ENCODE measurements at places on chromosomes 5 and 9.
A peak's percentile ranks its signal among the peaks of the same experiment; 100 is the strongest.

DNA sequence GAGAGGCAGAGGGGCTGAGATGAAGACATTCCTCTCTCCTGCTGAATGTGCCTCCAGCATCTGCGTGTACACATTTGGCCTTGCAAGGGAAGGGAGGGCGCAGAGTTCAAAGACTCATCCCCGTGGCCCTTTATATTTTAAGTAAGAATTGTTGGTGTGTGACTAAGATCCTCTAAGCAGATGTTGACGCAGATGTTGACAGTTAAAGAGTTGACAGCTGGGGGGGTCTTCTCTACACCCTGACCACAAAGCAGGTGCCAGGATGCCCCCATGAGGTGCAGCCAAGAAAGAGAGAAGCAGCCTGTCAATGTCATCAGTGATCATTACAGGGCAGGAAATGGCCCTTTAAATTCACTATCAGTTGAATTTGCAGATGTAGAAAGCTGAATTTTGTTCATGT lies 262.9 kb downstream of the IRX1 start:
- DNase-seq, result no peak

DNA sequence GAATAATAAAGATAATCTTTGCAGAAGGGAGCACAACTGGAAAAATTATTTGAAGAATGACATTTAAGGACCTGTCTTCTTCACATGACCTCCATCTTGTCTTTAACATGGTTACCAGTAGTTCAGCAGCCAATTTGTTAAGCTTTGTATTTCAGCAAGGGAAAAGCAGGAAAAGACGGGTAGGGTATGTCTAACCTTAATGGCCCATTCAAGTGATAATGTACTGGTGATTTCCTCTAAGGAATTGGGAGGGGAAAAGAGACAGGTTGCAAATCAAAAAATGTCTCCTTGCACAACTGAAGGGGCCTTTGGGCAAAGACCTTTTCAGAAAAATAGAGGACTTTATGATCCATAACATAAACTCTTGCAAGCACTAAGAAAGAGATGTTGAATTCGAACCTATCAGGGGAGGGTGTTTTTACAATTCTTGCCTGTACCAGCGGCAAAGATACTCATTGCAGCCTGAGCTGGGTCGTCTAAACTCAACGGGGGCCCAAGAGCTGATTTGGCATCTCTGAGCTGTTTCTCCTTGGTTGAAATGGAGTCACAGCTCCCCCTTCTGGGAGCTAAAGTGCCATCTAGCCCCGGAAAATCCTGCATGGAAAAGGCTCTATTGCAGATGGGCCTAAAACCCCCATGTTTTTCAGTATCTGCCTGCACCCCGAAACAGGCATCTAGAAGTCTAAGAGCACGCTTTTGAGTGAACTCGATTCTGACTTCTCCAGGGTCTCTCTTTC lies 3.8 kb downstream of the BRINP1 start:
- DNase-seq, result no peak

DNA sequence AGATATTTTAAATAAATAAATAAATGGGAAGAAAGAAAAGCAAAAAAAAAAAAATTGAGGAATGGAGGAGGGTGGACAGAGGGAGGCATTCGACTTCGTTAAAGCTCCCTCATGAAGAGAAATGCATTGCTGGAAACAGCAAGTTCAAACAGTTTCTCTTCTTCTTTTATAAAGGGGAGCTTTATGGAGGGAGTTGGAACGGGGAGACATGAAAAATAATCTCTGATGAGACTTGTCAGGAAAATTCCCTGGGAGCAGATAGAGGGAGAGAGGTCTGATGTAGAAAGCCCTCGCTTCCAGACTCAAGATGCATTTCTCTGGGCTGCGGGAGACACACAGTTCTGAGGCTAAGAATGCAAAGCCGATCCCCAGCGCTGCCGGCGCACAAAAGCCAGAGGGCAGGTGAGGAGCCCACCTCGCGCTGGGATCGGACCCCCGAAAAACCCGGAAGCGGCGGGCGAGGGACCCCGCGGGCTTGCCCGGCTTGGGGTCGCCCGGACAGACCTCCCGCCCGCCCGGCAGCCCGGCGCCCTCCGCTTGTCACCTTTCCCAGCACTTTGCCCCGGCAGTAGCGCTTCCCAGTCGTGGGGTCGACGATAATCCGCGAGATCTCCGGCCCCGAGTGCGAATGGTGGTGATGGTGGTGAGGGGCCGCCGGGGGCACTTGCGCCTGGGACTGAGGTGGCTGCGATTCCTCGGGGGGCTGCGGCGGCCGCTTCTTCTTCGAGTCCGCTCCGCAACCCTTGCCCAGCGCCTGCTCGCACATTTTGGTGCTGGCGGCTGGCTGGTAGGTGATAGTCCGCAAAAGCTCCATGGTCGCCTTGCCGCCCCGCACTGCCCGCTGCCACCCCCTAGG lies 512 bp downstream of the PLK2 start:
- DNase-seq, result peak; percentile 8

DNA sequence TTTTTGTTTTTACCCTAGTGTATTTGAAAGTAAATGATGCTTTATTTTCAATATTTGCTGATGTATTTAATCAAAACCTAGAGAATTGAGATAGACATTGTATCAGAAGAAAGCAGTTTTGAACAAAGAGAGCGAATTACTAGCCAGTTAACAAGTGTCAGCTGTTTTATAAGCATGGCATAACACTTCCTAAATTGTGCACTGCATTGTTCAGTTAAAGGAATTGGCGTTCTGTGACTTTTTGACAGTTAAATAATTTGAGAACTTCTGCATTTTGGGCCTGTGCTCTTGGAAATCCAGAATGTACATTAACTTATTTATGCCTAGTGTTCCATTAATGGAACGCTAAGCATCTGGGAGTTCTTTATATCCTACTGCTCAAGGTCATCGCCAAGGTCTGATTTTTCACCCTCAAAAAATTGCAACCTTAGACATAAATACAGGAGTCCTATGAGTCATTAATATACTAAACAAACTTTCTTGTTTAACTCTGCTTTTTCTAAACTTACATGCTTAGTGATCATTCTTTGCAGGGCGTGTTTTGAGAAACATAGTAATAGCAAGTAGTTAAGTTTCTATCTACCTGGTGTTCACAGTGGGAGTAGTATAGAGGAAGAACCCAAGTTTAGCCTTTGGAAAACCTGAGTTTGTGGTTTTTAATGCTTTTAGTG lies 31.1 kb downstream of the RASA1 start:
- no peak for DNase-seq

DNA sequence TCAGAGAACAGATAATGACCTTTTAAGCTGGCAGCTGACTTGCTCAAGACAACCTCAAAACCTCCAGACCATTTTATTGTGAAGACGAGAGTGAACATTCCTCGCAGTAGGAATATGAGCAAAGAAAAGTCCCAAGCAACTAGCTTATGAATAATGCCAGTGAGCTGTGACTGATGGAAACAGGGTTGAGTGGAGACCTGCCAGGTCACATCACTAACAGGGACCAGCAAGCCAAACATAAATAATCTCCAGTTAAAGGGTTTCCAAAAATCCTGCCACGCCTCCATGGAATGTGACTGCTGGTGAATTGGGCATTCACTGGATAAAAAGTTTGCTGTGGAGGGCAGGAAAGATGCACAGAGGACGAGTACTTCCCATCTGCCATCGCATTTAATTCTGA lies 185.4 kb downstream of the CRB2 start:
- no peak for DNase-seq

DNA sequence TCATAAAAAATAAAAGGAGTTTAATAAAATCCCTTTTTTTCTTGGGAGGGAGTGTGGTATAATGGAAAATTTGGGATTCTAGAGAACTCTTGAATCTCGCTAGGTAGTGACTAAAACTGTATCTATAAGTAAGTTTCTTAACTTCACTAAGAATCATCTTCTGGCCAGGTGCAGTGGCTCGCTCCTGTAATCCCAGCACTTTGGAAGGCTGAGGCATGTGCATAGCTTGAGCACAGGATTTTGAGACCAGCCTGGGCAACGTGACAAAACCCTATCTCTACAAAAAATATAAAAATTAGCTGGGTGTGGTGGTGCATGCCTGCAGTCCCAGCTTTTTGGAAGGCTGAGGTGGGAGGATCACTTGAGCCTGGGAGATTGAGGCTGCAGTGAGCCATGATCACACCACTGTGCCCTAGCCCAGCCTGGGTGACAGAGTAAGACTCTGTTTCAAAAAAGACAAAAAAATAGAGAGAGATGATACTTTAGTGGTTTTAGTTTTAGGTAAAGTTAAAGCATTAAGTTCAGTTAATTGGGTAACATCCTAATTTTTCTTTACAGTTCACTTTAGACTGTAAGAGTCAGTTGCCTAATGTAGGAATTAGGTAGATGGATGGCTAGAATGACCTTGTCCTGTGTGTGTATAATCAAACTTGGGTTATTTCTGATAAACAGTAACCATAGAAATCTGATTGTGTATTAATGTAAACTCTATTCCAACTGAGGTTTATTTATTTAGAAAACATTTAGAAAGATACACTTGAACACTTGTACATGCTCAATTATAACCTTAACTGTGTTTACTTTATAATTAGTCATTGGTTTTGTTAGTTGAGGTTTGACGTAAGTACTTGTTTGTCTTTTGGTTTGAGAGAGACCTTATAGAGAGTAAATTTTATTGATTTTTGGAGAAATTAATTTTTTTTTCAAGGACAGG lies 17.8 kb downstream of the UNC13B start:
- no peak for DNase-seq

- no peak for DNase-seq
Observed at GRCh38 chr5:53331463-53331862, 149.0 kb upstream of the FST start.

- no peak for DNase-seq
Observed at GRCh38 chr9:112422417-112423148, 42.7 kb downstream of the HSDL2 start.

DNA sequence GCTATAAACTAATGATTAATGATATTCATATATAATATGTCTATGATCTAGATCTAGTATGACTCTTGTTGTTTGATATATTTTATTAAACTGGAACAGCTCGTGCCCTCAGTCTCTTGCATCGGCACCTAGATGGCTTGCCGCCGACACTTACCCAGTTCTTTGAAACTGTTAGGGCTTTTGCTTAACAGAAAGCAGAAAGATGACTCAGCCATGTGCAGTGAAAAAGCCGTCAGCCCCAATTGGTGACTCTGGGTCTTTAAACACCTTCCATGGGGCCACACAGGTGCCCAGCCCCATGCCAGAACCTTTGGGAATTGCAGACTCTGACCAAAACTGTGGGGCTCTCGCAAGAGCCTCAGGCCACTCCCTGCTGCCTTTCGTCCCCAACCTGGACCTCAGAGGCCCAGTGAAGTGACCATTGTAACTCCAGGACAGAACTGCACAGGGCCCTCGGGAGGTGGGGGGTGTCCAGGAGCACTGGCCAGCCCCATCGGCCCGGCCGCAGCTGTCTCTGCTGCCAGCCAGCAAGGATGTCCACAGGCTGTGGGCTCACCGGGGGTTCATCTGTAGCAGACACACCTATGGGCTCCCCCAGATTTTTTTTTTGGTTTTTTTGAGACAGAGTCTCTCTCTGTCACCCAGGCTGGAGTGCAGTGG lies 7.8 kb downstream of the LCN10 start:
- DNase-seq, result no peak

- no peak for DNase-seq
Observed at GRCh38 chr5:52751137-52751536, 36.6 kb upstream of the ITGA1 start.

DNA sequence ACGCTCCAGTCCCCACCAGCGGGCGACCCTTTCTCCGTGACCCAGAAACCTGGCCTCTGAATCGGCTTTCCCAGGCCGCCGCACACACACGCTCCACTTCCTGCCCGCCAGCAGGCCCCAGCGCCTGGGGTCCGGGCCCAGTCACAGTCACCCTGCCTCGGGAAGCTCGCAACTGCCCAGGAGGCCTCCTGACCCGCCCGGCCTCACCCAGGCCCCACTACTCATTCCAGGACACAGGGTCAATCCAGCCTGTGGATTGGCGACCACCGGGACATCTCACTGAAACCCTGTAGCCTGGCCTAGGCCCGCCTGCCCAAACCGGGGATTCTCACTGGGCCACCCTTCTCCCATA lies 2.7 kb upstream of the IRX4 start:
- DNase-seq, result no peak

GRCh38 chr5:97425511-97425910 lies 242.5 kb upstream of the RIOK2 start:
- no peak for DNase-seq

- DNase-seq, result no peak
Observed at GRCh38 chr5:66840511-66841013, 244.4 kb downstream of the MAST4 start.

DNA sequence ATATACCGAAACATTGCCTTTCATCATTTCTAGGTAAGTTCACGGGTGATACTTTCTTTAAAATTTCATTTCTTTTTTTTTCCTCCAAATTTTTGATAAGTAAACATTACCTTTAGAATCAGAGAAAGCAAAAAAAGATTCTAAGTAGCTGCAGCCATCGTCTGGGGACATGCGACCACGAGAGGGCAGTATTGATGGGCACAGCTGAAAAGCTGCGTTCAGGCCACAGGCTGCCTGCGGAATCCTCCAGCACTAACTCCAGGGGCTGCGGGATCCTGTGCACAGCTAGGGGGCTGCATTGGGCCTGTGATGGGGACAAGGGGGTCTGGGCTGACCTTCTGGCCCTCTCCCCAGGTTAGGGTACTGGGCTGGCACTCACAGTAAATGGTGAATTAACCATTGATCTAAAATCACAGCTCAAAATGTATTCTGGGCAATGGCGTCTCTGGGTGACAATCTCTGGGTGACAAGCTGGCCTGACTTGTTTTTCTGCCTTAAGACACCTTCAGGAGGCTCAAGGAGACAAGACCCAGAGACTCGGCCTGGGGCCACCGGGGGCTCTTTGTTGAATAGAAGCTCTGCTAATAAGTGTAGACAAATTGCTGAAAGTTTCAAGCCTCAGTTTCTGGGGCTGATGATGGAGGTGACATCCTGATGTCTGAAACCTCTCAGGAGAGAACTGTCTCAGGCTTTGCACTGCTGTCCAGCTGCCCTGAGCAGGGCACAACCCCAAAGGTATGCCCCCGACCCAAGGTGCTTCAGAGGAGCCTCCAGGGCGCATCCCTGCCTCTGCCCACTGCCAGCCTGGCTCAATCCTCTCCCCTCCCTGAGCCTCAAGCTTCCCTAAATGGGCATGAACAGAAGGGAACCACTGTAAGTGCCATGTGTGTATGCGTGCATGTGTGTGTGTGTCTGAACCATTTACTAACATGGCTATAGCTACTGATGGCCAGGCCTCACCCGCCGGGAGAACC lies 44.3 kb upstream of the SARDH start:
- peak; percentile 17 for DNase-seq

GRCh38 chr5:118611332-118611945 lies 376.9 kb downstream of the DTWD2 start:
- no peak for DNase-seq

DNA sequence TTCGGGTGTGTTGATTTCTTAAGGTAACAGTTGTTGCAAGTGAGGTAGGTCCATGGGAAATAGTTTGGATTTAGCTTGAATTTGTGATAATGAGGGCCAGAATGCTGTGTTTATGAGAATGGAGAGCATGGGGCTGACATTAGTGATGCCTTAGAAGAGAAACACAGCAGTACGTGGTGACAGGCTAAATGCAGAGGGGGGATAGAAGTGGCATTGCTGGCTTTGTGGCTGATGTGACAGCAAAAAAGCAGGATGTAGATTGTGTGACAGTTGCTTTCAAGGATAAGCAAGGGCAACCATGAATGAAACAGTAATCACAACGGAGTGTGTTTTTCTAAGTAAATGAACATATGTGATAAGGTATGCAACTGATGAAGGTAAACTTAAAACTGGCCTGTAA lies 103.4 kb upstream of the SGCD start:
- no peak for DNase-seq
